ENCODE measurements at places on chromosomes 6 and 20.

GRCh38 chr20:52383995-52384621 is 192.5 kb upstream of the ZFP64 start:
- no peak for DNase-seq

- peak; percentile 26 for DNase-seq
These were observed 155.5 kb upstream of the SLC24A3 start for GRCh38 chr20:19056909-19057308.

- peak; percentile 76 for DNase-seq
These were observed 50.1 kb upstream of the RNF24 start for GRCh38 chr20:4065391-4065844.

DNA sequence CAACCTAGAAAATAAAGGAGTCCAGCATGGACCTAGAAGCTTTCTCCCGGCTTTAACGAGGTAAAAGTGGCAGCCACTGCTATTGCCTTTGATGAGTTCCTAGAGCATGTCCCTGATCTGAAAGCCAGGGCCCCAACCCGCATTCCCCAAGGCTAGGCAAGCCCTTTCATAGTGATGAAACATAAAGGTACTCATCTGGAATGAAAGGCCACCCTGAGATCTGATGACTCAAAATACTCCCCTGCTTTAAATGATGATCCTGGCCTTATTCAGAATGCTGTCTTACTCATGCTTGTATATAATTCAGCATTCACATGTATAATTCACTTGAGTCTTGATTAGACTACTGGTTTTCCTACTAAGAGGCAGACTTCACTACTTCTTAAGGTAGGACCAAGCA is 21.3 kb downstream of the TTPAL start:
- DNase-seq: no peak

- no peak for DNase-seq
These were observed 43.4 kb downstream of the ZHX3 start for GRCh38 chr20:41274152-41274551.
